T-cell (primary cell): ENCODE measurements at places on chromosomes 16 and 17.

DNA sequence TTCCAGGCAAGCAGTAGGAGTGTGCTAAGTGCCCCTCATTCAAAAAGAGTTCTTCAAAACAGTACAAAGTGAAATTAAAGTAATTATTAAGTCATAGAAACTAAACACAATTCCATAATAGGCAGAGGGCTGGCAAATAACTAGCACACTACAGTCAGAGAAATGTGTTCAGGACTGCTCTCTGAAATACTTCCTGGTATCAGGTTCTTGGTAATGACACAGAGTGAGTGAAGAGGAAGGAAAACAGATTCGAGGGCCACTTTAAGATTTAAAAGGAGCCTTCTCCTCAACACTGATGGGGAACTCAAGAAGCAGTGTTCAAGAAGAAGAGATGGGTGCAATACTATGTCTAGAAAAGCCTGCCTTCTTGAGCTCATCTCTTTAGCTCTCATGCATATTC is 139.2 kb downstream of the TOX3 start:
- no peak for DNase-seq

GRCh38 chr17:57868910-57869616 is 19.2 kb upstream of the MRPS23 start:
- no peak for DNase-seq

DNA sequence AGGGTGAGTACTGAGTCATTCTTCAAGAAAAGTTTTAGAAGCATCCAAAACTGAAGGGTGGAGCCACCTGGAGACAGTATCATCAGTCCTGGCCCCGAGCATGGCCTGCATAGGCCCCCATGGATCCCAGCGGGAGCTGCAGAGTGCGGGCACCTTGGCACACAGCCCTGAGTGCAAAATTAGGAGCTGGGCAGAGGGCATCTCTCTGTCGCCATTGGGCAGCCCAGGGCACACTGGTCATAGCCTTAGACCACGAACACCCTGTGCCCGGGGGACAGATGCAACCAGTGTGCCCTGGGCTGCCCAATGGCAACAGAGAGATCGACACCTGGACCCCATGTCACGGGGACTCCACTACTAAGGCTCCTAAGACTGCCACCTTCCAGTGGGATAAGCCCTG is 14.6 kb downstream of the MAPT start:
- no peak for DNase-seq

DNA sequence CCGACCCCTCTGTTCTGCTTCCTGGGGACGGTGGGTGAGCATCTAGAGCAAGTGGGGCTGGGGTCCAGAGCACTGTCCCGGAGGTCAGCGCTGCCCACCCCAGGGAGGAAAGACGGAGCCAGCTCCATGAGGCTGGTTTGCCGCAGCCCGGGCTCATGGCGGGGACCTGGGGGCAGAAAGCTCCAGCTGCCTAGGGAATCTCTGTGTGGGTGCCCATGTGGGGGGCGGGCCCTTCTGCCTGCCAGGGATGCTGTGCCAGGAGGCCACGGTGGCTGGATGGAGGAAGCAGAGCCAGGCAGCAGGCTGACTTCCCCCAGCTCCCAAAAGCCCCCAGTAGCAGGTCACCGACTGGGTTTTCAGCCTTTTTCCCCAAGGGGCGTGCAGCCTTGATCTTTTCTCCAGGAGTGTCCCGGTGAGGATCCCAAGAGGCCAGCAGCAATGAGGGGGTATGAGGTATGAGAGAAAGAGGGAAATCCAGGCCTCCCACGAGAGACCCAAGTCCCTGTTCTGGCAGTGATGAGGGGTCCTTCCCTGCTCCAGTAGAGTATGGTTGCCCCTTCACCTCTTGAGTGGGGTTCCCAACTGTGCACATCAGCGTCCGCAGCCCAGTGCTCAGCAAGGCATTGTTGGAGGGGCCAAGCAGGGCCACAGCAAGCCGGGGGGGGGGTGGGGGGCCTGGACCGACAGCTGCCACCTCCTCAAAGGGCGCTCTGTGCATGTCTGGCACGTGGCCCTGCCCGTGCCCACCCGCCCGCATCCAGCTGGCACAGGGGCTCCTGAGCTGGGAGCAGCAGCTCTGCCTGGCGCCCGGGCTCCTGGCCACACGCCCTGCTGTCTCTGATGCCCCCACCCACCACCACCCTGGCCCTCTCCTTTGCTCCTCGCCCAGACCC is 15.6 kb upstream of the BCAR1 start:
- no peak for DNase-seq

GRCh38 chr16:11004351-11004750 is 60.0 kb downstream of the CLEC16A start:
- DNase-seq: no peak

GRCh38 chr17:7538050-7538449 is 10.8 kb upstream of the TNFSF12 start:
- no peak for DNase-seq

DNA sequence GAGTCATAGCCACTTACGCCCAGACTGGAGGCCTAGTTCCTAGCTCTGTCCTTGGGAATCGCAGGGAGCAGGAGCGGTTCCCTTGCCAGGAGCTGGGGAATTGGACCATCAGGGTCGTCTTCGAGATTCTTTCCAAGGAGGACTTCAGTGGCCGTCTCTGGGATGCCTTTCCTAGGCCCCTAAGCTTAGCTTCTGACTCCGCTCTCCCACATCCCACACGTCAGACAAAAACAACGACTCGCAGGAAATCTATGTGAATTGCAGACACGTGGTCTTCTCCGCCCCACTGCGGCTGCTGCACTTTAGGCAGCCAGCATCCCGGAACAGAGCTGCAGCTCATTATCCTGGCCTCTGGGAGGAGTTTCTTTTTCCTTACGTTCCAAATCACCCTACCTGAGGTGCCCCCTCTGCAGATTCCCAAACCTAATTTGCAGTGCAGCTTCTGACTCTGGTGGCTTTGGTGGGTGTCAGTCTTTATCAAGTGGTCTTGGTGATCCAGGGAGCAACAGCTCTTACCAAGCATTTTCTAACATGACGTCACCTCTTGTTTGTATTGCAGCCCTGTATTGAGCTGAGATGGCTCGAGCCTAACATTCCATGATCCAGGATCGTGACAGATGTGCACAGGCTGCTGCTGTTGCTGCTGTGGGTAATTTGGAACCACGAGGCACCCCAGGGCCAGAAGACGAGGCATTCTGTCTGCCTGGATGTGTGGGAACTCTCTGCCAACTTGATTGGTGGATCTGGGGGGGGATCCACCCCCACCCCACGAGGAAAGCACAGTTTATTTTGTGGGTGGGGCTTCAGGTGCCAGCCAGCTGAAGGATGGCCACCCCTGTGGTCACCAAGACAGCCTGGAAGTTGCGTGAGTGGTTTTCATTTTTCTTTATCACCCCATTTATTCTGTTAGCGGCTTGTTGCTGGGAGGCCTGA is 1.1 kb downstream of the KATNB1 start:
- peak; percentile 41 for DNase-seq

GRCh38 chr16:27645396-27645795 is 95.5 kb downstream of the KATNIP start:
- DNase-seq: no peak

- DNase-seq: peak; percentile 12
Measured at GRCh38 chr17:1673041-1673785, 11.5 kb downstream of the PRPF8 start.

- no peak for DNase-seq
Measured at GRCh38 chr16:61131447-61131846, 904.8 kb downstream of the CDH8 start.

- no peak for DNase-seq
Measured at GRCh38 chr16:49494474-49494873, 120.9 kb downstream of the C16orf78 start.
